ENCODE measurements at places on chromosomes 6 and 20.

- no peak for DNase-seq
Observed at GRCh38 chr20:31712564-31713311, 9.9 kb downstream of the BCL2L1 start.

GRCh38 chr6:169805242-169805838 is 53.9 kb downstream of the ERMARD start:
- DNase-seq = no peak

GRCh38 chr6:29557320-29557719 is 2.2 kb downstream of the UBD start:
- DNase-seq = no peak

DNA sequence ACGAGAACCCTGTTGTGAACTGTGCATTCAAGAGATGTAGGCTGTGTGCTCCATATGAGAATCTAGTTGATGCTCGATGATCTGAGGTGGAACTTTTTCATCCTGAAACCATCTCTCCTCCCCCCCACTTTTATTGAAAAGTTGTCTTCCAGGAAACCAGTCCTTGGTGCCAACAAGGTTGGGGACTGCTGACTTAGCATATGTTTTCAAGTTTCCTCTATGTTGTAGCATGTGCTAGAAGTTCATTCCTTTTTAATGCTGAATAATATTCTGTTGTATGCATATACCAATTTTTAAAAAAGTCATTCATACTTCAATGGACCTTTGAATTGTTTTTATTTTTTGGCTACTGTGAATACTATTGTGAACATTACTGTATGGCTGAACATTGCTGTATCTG is 27.2 kb downstream of the CARMIL1 start:
- no peak for DNase-seq

GRCh38 chr6:105874835-105875626 is 211.1 kb upstream of the PRDM1 start:
- DNase-seq = no peak

DNA sequence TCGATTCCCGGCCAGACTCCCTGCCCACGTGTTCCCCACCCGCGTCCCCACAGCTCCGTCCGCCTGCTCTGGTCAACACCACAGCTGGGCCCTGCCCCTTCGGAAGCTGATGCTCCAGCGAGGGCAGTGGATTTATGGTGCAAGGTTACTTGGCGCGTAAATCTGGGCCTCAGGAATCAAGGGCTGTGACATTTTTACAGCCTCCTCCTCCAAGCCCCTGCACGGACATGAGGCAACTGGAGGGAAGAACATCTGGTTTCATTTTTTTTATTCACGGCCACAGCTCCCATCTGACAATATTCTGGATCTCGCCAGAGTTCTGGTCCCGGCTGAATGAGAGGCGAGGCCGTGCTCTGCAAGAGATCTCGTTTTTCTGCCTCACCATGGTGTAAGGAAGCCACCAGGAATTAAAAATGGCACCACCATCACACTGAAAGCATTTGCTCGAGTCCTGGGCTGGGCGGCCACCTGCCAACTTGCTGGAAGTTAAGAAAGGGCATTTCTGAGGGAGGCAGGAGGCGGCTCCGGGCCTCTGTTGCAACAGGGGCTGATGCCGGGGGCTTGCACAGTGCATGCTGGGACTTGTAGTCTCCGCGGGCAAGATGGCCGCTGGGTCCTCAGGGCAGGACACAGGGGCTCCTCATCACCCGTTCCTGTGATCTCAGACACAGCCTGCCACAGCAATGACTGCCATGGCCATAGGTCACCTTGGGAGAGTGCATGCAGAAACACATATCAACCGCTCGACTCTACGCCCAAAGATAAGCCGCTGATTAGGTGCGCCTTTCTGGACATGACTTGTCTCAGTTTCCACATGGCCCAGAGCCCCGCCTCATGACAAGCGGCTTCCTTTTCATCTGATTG is 148.5 kb downstream of the LY86 start:
- DNase-seq = no peak

DNA sequence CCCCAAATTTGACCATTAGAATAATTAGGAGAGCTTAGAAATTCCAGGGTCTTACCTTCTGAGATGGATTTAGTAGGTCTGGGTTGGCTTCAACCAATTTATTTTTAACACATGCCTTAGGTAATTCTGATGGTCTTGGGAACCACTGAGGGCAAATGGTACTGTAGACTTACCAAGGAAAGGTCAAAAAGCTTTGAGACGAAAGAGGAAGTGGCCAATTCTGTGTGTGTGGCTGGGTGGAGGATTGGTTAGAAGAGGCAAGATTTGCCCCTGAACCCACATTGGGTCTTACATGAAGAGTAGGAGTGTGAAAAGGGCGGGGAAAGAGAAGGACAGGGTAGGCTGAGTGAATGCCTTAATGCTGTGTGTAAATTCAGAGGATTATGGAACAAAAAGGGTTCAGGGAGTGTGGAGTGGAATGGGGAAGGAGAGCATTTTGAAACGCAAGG is 2.7 kb downstream of the ITCH start:
- DNase-seq = peak; percentile 26

- no peak for DNase-seq
Observed at GRCh38 chr20:11496380-11496779, 421.3 kb upstream of the BTBD3 start.

GRCh38 chr20:34986311-34987287 is 30.9 kb downstream of the MYH7B start:
- no peak for DNase-seq

DNA sequence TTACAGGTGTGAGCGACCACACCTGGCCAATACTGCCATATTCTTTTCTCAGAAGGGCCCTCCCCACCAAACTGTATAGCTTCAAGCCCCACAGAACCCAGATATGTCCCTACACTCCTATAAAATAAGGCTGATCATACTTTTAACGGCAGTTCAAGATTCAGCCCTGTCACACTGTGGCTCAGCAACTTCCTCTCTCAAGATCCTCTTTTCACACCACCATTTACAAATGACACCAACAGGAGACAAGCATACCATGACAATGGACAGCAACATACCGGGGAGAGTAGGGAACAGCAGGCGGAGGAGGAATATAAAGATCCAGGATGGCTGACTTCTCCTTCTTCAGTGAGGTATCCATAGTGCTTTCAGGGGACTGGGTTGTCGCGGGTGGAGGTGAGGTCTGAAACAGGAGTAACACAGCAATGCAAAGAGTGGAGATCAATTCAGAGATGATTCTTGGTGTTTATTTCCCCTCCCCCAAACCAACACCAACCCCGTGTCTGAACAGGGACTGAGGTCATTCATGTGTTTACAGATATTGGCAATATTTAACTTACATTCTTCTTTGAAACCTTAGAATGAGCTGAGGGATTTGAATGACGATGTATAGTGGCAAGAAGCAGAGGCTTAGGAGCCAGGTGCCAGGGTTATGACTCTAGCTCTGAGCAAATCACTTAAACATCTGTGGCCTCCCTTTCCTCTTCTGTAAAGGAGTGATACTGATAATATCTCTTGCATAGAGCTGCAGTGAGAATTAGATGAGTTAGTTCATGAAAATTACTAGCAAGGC is 57.6 kb upstream of the IPCEF1 start:
- no peak for DNase-seq

DNA sequence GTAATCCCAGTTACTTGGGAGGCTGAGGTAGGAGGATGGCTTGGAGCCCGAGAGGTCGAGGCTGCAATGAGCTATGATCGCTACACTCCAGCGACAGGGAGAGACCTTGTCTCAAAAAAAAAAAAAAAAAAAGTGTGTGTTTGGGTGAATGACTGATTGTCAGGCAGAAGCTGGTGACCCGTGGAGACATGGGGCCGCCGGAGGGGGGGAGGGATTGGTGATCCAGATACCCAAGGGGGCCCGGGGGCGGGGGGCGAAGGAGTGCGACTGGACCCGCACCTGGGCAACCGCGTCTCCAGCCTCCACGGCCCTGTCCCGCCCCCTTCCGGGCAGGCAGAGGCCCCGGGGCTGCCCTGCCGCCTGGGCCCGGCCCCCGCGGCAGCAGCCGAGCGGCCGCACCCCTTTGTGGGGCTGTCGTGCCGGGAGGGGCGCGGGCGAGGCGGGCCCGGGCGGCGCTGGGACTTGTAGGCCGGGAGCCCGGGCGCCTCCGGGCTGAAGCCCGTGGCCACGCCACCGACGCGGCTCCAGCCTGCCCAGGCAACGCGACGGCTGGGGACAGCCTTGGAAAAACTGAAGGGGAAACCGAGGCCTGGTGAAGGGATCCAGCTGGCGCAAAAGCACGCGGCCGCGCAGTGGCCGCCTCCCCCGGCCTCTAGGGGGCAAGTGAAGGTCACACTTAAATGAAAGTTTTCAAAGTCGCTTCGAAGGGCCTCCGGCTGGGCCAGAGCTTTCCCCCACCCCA is 2.1 kb upstream of the RBM38 start:
- DNase-seq = peak; percentile 72

DNA sequence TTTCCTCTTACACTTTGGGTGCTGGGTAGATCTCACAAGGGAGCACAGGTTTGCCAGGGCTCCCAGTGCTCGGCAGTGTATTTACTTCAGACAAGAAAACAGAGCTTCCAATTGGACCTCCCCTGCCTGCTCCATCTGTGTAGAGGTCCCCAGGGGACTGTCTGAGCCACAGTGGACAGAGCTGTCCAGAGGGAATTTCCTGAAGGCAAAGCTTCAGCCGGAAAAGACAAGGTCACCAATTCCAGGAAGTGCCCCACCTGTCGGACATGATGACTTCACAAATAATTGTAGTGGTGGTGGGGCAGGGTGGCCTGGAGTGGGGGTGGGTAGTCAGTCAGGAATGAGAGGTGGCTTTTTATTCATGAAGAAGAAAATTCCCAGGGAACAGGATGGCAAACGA is 18.6 kb downstream of the ADGRF5 start:
- no peak for DNase-seq

- no peak for DNase-seq
Observed at GRCh38 chr6:116974526-116975316, 97.7 kb downstream of the RFX6 start.
